WTC11 (cell line): ENCODE measurements at places on chromosomes 13 and 19. TPM values are rescaled to one million over a fixed set of nuclear protein-coding genes. Genes with fewer than 3 reads are reported as not detected.

Gene HS6ST3
- 1.2 to 1.4 TPM (median 1.3 TPM) in 3 replicates for total RNA-seq

Gene GPC5
- 0.46 to 0.89 TPM (median 0.50 TPM) in 3 replicates for total RNA-seq

Gene FBXW9
- 13.7 to 16.0 TPM (median 15.2 TPM) in 3 replicates for total RNA-seq

Gene CLEC17A
- total RNA-seq: 0.14 TPM in 1 of 3 replicates, not detected in the others

Gene OR4F17
- 0.22 to 0.25 TPM in 2 of 3 replicates, not detected in the other for total RNA-seq

Gene CYP4F12
- not detected in 3 replicates for total RNA-seq

Gene MAB21L1
- 0.07 to 0.30 TPM (median 0.15 TPM) in 3 replicates for total RNA-seq
